ENCODE measurements at places on chromosomes 2 and 18.

DNA sequence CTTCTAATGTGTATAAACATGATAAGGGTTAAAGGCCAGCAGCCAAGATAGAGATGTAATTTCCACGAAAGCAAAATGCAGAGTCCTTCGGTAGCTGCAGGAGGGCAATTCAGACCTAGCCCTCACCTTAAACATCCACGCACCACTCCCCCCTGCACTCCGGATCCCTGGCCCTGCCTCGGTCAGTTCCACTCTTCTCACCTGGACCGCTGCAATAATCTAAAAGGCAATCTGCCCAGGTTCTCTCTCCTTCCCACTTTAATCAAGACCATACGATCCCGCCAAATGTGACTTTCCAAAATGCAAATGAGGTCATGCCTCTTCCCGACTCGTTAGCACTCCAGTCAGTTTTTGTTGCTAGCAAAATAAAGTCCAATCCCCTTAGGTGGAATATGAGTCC, 485.2 kb downstream of the EIPR1 start:
- H3K27me3 ChIP-seq = no peaks in the 10 kb centered on the region
- no peaks in the 10 kb centered on the region for H3K36me3 ChIP-seq
- H3K4me3 ChIP-seq = no peak overlapping the region
- H3K27ac ChIP-seq = no peak overlapping the region

- no peaks in the 10 kb centered on the region for H3K4me1 ChIP-seq
- H3K27ac ChIP-seq = no peak overlapping the region
- H3K4me3 ChIP-seq = no peak overlapping the region
- no peaks in the 10 kb centered on the region for H3K27me3 ChIP-seq
- no peak for DNase-seq
- H3K36me3 ChIP-seq = no peaks in the 10 kb centered on the region
These were observed 99.1 kb downstream of the ADD2 start for GRCh38 chr2:70668911-70669310.

DNA sequence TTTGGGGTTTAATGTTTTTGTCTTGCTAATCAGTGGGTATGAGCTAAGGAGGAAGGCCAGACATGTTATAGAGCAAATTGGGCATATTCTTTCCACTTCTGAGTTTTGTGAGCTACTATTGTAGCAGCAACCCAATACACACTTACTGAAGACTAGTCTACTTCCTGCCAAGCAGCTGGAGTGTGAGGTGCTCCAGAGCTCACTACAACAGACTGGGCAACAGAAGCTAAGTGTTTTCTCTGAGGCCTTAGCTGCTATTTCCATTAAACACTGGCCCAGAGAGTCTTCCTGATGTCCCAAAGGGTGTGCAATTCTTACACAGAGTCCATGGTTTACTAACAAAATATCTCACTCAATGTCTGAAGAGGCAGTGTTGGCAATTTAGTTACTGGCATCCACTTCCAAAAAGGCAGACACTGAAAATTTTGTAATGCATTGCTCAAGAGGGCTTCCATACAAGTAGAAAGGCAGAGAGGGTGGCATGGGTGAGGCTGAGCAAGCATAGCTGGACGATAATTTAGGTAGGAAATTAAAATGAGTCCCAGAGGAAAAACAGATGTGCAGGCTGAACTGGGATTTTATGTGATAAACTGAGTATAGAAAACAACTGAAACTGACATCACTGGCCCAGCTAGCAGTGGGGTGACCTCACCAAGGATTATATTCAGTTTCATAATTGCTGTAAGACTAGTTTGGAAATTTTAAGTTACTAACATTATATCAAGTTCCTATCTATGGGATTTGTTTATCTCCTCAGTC, 68.6 kb downstream of the ZC3H6 start:
- H3K27me3 ChIP-seq = peaks cover 2% of the 10 kb centered on the region
- DNase-seq = peak; percentile 10
- no peaks in the 10 kb centered on the region for H3K36me3 ChIP-seq
- H3K4me1 ChIP-seq = no peaks in the 10 kb centered on the region

DNA sequence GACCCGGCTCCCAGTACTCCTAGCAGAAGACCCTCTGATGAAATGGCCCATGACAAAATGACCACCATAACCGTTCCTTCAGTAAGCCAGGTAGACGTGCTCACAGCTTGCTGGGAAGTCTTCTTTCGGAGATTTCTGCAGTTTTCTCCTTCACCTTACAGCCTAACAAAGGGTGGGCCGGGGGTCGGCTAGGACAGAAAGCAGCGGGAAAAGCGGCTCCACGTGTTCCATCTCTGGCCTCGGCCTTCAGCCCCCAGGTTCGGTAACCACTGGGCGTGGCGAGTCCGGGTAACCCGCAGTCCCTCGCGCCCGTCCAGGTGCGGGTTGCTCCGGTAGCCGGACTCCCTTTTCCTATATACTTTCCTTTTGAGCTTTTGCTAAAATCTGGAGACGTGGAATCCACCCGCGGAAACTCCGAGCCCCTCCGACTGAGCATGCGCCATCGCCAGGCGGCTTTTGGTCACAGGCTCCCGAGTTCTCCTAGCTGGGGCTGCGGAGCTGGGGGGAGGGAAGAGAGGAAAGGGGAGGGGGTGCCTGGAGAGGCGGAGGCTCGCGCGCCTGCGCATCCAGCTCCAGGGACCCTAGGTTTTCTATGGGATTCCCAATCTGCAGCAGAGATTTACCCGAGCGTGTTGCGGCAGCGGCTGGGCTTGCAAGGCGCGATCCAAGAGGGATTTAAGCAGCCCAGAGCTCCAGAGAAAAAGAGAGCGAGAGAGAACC, at the start of gene VSNL1:
TSS of gene VSNL1 (plus strand) at position 604 of the 720 bp plus-strand sequence. CDS start 51,379 bp downstream, outside the sequence.
- no peak within 1 kb of the TSS for H3K27ac ChIP-seq
- H3K36me3 ChIP-seq = no peaks in the 10 kb centered on the region
- H3K27me3 ChIP-seq = peaks cover 31% of the 10 kb centered on the region
- no peaks in the 10 kb centered on the region for H3K4me1 ChIP-seq
- DNase-seq = peak; percentile 68
- H3K4me3 ChIP-seq = peak within 1 kb of the TSS; percentile 39

DNA sequence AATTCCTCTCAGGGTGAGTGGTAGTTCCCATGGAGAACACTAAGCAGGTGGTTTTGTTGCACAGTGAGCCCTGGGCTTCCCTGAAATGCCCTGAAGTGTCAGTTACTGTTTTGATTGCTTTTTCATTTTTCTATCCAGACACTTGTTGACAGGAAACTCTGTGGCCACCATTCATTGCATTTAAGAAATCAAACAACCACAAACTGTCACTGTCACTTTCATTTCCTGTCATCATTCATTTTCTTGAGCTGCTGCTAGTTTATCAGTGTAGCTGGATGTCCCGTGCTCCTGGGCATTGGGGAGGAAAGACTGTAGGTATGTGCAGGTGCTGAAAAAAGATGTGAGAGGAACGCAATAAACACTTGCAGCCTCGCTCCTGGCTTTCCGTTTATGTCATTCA, 891.6 kb upstream of the ZEB2 start:
- no peaks in the 10 kb centered on the region for H3K36me3 ChIP-seq
- H3K4me3 ChIP-seq = no peak overlapping the region
- no peak for DNase-seq
- no peaks in the 10 kb centered on the region for H3K27me3 ChIP-seq

DNA sequence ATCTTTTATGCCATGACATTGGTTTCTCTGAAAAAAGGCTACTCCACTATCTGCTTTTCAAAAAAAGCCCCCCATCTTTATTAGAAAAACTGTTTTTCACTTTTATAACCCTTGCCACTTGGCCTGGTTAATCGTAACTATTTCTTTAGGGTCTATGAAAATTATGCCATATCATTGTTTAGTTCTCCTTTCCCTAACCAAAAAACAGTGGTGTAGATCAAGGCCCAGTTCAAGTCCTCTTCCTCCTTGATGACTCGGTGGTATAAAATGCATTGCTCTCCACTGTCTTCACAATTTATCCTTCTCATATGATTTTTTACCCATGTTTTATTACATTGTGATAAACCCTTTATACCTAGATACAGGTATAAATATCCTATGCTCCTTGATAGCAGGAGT, 205.5 kb downstream of the ZNF521 start:
- H3K4me3 ChIP-seq = no peak overlapping the region
- no peaks in the 10 kb centered on the region for H3K27me3 ChIP-seq
- H3K27ac ChIP-seq = no peak overlapping the region
- DNase-seq = peak; percentile 38

DNA sequence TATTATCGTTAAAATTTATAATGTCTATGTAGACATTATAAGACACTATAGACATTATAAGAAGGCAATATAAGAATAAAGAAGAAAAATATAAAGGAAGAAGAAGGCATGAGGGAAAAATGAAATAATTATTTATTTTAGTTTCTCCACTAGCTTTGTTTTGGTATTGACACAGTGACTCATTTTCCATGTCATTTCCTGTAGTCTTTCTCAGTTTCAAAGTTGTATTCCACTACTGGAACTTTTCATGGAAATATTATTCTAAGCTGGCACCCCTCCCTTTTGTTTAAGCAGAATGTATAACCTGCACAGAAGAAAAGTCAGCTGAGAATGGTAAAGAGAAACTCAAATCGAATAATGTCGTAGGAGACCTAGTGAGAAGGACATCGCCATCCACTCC, 234.2 kb upstream of the NETO1 start:
- peak; percentile 8 for DNase-seq
- H3K27ac ChIP-seq = no peak overlapping the region
- no peaks in the 10 kb centered on the region for H3K4me1 ChIP-seq
- no peaks in the 10 kb centered on the region for H3K36me3 ChIP-seq
- no peaks in the 10 kb centered on the region for H3K27me3 ChIP-seq

DNA sequence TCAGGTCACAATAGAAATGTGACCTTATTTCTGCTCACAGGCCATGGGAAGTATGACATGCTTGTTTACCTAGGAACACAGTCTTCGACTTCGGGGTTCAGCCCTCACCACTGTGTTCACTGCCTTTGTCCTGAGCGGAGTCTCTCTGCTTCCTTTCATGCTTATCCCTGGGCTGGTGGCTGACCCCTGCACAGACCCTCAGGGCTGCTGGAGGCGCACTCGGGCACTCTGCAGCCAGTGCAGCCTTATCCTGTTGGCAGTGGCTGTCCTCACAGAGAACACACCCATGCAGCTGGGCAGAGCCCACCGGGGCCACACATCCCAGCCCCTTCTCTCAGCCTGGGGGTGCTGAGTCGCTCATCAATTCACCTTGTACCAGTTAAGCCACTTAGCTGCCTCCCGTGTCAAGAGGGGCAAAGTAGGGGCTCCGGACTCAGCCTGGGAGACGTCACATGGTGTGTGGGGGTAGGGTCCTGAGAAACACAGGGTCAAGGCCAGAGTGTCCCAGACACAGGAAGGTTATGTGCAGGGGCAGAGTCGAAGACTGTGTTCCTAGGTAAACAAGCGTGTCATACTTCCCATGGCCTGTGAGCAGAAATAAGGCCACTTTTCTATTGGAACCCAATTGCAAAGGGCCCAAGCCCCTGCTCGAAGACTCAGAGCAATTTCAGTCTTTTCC, 107.5 kb downstream of the FAM210A start:
- H3K27me3 ChIP-seq = peaks cover 11% of the 10 kb centered on the region
- H3K4me1 ChIP-seq = no peaks in the 10 kb centered on the region
- no peaks in the 10 kb centered on the region for H3K36me3 ChIP-seq
- DNase-seq = no peak
- H3K4me3 ChIP-seq = no peak overlapping the region

GRCh38 chr2:66271777-66272176, 163.1 kb upstream of the MEIS1 start:
- peaks cover 3% of the 10 kb centered on the region for H3K27me3 ChIP-seq
- no peak for DNase-seq
- no peaks in the 10 kb centered on the region for H3K4me1 ChIP-seq

DNA sequence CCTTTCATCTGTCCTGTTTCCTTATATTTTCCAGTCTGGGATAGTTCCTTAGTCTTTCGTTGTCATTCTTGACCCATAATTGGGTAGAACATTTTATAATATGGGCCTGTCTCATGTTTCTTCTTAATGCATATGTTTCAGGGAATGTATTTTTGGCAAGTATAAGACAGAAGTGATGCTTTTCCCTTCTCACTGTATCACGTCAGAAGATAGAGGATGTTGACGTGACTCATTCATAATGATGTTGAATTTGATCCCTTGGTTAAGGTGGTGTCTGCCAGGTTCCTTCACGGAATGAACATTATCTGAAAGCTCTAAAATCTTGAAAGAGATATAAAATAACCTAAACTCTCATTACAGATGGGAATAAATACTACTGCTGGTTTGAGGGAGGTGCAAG, 18.8 kb downstream of the CDH7 start:
- H3K27ac ChIP-seq = no peak overlapping the region
- no peaks in the 10 kb centered on the region for H3K4me1 ChIP-seq
- no peak overlapping the region for H3K4me3 ChIP-seq
- H3K36me3 ChIP-seq = no peaks in the 10 kb centered on the region

GRCh38 chr2:196502386-196502785, 137.1 kb upstream of the CCDC150 start:
- no peaks in the 10 kb centered on the region for H3K4me1 ChIP-seq
- DNase-seq = no peak
- H3K27ac ChIP-seq = no peak overlapping the region
- H3K36me3 ChIP-seq = no peaks in the 10 kb centered on the region
- no peaks in the 10 kb centered on the region for H3K27me3 ChIP-seq

DNA sequence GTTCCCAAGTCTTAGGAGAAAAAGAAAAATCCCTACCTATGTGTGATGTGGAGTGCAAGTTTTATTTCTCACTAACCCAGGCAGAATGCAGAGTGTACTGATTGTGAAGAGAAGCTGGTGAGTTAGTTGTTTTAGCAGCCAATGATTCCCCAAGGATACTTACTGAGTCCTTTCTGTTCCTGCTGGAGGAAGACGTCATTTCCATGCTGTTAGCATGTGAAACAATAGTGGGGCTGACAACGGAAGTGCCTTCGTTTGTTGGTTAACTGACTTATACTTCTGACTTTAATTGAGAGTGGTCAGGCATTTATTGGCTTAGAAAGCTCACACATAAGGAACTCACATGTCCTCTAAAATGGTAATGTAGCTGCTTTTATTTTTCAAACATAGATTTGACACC, 180.6 kb downstream of the MC4R start:
- no peak for DNase-seq

DNA sequence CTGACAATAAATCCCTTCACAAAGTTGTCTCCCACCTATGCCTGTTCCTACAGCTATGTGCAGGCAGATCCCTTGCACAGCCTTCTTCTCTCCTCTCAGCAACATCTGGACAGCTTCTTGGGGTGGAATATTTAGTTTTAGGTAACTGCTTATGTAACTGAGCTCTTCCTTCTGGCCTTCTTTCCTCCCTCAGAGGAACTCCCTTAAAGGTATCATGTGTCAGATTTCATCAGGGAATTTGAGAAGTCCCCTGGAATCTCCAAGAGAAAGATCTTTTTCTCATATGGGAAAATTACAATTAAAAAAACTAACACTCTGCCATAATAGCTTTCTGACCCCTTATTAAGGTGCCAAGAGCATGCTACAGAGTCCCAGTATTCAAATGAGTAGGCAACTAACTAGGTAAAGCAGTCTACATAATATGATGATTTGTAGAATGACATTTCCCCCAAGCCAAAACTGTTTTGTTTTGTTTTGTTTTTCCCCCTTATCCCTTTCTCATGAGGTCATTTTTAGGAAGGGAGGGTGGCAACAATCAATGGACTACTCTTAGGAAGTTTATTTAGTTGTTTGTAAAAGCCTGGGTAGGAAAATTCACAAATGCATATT, 2.4 kb downstream of the TMEM200C start:
- peaks cover 10% of the 10 kb centered on the region for H3K4me1 ChIP-seq
- H3K4me3 ChIP-seq = no peak overlapping the region
- H3K27me3 ChIP-seq = no peaks in the 10 kb centered on the region
- H3K36me3 ChIP-seq = peaks cover 10% of the 10 kb centered on the region
- peak; percentile 34 for DNase-seq
- no peak overlapping the region for H3K27ac ChIP-seq
